8988T (cell line): ENCODE measurements at places on chromosomes 2 and 18.

DNA sequence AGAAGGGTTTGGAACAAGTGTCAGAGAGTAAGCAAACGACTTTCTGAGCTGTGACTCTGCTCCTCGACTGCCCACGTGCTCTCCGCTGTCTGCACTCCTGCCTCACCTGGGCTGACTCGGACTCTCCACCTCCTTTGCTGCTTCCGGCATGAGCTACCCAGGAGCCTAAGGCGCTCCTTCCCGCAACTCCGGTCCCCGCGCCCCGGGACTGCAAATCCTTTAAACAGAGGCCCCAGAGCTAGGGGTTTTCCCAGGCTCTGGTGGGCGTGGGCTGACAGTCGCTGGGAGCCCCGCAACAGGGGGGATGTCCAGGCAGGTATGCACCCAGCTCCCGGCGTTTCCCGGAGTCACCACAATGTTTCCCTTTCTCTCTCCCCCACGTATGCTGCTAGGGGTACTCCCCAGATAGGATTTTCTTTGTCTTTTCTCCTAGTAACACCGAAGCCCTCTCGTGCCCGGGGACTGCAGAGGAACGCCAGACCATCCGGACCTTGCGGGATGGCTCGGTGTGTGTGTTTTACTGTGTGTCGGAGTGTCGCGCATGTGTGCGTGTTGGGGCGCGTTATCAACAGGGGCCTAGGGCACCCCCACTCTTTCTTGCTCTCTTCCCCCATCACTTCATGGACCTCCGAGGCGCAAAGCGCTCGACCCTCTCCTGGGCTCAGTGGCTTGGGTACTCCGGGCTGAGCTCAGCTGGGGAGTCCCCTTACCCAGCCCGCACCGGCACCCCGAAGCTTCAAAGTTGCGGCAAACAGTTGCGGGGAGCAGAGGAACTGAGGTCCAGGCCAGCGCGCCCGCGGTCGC is 691 bp upstream of the THSD7B start:
- DNase-seq: no peak

DNA sequence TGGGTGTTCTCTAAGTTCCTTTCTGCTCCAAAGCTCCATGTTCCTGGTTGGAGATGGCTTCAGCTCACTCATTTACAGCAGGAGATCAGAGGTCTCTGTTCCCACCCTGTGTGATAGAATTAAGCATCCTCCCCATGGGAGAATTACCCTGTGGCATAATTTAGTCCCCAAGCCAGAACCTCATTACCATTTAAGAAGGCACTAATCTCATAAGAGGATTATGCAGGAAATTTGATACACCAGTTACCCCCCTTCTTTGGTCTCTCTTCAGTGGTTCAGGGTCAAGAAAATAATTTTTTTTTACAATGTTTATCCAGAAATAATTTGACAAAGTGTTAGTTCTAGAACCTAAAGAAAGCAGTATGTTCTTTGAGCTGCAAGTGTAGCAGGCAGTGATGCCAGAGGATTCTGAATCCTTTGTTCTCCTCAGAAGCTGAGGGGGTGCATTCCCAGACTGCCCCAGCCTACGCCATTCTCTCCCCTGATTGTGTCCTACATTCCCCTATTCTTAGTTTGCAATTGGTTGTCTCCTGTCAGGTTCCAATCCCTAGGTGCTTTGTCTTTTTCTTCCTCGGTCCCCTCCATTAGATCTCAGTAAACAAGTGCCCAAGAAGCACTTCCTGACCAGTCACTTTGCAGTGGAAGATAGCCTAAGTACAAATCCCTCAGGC is 163.6 kb downstream of the PRKCE start:
- no peak for DNase-seq

GRCh38 chr2:43011158-43011491 is 215.3 kb downstream of the ZFP36L2 start:
- DNase-seq: no peak

DNA sequence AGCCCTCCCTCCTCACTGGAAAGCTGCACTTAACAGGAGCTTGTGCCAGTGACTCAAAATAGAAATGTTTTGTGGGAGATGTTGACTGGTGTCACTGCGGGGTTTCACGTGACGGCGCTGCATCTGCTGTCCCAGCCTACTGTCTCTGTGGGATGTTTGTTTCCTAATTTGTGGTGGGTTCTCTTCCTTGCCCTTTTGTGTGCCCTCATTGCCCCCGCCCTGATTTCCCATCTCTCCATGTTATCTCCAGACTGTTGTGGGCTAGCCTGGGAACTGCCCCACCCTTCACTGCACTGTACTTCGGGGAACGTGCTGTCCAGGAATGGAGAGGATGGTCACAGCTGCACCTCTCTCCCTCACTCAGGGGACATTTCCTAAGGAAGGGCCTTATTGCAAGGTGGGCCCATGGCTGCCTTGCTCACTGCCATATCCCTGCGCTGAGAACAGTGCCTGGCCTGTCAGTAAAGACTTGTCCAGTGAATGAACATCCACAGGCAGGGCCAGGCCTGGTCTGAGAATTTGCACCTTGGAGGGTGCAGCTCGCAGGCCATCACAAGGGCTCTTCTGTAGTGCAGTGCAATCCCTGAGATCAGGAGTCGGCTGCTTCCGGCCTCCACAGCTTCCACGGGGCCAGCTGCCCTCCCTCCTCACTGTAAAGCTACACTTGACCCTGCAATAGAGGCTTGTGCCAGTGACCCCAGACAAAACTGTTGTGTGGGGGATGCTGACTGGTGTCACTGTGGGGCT is 18.1 kb downstream of the ZAP70 start:
- DNase-seq: no peak

- DNase-seq: no peak
These were observed 457.9 kb downstream of the RIT2 start for GRCh38 chr18:42657551-42657950.

DNA sequence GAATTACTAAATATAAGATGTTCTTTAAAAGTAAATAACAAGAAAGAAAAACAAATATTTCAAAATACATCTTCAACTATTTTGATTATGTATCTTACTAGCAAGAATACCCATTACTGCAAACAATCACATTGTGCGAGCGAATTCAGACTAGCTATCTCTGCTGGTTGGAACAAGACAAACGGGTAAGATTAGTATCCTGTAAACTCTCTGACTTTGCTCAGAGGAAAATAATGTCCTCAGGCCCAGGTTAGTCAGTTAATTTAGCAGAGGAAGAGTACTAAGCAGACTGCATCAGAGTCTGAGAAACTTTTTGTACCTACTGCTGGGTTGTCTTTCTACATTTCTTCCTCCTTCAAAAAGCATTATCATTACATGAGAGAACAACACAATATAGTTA is 50.4 kb upstream of the MCM6 start:
- no peak for DNase-seq
